Activated CD8-positive, alpha-beta memory T cell treated with anti-CD3 and anti-CD28 coated beads for 4 hours (primary cell): ENCODE measurements at places on chromosomes 7 and 10.

GRCh38 chr7:157881048-157881771, 544.4 kb downstream of the DNAJB6 start:
- no peak for DNase-seq

- DNase-seq: no peak
Measured at GRCh38 chr10:124076148-124076733, 17.2 kb downstream of the CHST15 start.

- no peak for DNase-seq
Measured at GRCh38 chr7:54664235-54665228, 94.5 kb downstream of the SEC61G start.

DNA sequence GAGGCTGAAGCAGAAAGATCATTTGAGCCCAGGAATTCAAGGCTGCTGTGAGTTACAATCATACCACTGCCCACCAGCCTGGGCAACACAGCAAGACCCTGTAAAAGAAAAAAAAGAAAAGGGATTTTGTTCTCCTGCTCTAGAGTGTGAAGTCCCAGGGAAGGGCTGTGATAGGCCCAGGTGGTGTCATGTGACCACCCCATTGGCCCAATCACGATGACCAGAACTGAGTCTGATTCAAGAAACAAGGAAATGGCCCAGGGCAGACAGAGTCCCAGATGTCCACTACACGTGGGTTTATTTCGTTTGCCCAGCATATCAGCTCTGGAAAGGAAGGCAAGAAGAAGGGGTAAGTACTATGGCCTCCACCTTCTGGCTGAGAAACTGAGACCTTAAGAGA, 81.3 kb upstream of the CUX1 start:
- DNase-seq: no peak

DNA sequence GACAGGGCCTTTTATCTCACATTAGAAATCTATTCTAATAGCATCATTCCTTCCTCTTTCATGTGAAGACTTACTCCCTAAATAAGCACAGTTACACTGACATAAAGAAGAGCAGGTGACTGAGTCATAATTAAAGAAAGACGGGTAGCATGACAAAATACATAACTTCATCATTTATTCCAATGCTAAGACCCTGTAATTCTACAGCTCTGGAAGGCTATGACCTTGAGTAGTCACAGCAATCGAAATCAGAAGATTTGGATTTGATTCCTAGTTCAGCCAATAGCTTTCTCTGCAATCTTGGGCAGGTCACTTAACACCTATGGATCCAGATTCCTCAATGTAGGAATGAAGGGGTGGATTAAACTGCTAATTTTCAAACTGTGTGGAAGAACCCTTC, 42.7 kb downstream of the KDM7A start:
- DNase-seq: no peak

GRCh38 chr10:132834311-132834761, 48.4 kb upstream of the NKX6-2 start:
- DNase-seq: no peak

GRCh38 chr7:156223935-156224832, 411.9 kb upstream of the SHH start:
- no peak for DNase-seq

- no peak for DNase-seq
Measured at GRCh38 chr7:122528879-122529481, 169.9 kb downstream of the RNF133 start.

DNA sequence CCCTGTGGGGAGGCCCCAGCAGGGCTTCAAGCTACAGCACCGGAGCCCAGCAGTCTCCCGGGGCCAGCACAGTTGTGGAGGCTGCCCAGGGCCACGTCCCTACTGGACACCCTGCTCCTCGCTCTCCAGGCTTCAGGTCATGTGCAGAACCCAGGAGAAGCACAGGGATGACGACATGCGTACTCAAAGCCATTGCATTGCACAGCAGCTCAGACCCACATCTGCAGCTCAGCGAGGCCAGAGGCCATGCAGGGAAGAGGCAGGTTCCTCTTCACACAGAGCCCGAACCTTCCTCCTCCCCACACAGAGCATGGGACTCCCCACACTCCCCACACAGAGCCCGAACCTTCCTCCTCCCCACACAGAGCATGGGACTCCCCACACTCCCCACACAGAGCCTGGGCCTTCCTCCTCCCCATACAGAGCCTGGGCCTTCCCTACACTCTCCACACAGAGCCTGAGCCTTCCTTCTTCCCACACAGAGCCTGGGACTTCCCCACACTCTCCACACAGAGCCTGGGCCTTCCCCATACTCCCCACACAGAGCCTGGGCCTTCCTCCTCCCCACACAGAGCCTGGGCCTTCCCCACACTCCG, 12.3 kb downstream of the CFAP46 start:
- DNase-seq: no peak

DNA sequence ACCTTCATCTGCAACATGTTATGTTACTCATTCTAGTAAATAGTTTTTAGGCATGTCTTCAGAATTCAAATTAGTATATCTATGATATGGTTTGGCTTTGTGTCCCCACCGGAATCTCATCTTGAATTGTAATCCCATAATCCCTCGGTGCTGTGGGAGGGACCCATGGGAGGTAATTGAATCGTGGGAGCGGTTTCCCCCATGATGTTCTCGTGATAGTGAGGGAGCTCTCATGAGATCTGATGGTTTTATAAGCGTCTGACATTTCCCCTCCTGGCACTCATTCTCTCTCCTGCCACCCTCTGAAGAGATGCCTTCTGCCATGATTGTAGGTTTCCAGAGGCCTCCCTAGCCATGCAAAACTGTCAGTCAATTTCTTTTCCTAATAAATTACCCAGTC, 20.4 kb upstream of the GPR37 start:
- no peak for DNase-seq

DNA sequence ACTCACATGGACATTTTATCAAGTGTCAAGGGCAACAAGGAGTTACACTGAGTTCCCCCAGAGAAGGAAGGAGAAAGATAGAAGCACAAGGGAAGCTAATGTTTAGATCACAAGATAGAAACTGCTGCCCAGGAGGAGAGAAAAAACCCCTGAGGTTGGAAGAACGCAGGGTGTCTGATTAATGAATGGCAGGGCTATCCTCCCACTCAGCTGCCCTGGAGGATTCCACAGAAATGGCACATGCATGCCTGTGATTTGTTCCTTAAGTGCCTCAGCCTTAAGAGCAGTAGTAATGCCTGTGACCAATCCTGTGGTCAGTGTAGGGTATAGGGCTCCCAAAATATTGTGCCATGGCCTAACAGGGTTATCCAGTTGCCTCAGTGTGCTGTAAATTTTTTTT, 20.2 kb downstream of the DNAJB9 start:
- DNase-seq: no peak

DNA sequence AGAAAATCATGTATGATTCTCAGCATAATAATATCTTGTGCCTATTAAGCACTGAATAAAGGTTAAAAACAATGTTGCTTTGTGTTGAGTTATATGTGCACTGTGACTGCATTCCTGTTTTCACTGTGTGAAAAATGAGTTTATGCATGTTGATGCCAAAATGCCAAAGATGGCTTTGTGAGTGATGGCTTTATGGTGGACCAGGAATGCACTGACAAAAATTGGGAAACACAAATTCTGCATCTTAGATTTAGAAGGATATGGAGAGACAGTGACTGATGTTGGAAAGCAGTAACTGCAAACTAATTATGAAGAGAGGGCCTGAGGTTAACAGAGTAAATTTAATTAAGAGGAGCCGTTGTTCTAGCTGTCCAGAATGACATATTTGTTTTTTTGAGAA, 440.4 kb downstream of the KIF20B start:
- DNase-seq: no peak

DNA sequence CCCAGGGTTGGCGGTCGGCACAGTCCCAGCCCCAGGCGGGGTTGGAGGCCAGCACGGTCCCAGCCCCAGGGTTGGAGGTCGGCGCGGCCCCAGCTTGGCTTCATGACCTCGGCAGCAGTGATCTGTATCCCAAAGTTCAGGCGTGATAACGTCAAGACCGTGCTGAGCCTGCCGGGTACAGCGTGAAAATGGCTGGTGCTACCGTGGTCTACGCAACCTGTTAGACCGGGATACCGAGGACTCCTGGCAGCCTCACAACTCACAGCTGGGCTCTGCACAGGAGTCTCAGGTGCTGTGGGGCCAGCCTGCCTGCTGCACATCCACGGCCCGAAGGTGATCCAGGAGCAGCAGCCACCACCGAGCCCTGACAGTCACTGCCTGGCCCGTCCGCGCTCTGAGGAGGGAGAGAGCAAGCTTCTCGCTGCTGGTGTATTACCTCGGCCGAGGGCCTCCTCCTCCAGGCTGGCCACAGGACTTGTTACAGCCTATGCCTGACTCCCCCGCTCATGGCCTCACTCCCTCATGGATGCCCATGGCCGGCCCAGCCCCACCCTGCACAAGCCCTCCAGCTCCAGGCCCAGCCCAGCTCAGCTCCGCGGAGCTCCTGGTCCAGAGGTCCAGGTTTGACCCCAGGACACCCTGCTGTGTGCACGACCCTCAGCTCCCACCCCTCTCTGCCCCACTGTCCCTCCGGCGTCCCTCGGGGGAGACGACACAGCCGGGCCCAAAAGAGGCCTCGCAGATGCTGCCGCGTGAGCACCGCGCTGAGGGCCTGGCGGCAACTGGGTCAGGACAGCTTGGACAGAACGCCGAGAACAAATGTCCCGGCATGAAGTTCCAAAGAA, 156.0 kb downstream of the ELFN1 start:
- no peak for DNase-seq

- DNase-seq: no peak
Measured at GRCh38 chr7:155260498-155260872, 37.2 kb upstream of the INSIG1 start.

- no peak for DNase-seq
Measured at GRCh38 chr10:83073472-83073871, 1065.8 kb upstream of the GHITM start.

DNA sequence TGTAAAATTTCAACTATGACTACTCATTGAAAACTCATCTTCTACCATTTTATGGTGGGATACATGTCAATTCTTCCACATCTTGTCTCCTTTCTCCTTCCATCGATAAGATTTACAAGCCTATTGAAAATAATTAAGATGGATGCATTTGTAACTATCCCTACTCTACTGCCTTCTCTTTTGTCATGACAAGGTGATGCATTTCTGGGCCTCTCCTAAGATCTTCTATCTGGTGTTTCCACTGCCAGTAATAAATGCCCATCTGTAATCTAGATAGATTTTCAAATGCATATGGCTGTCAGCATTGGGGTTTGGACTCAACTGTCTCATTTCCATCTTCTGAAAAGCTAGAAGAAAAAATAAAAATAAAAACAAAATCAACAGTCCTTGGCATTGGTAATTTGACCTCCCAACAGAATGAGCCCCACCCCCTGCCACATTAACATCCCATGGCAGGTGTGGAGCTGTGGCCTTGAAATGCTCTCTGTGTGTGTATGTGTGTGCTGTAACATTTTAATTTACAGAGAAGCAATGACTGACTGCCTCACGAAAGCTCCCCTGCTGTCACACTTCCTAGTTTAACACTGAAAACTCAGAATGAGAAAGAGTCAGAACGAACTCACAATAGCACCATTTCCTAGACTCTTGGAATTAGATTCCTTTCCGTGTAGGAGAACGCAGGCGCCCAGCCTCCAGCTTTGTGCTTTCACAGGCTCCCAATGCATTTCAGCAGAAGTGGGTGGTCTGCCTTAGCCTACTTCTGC, 74.2 kb downstream of the RHOBTB1 start:
- DNase-seq: no peak

- no peak for DNase-seq
Measured at GRCh38 chr7:18038382-18038781, 10.7 kb upstream of the PRPS1L1 start.

GRCh38 chr10:120505866-120506265, 48.8 kb downstream of the PLPP4 start:
- no peak for DNase-seq
